ENCODE measurements at places on chromosomes 3 and 15.

- no peak for DNase-seq
Measured at GRCh38 chr3:51394541-51394940, 3.5 kb downstream of the RBM15B start.

- DNase-seq: no peak
Measured at GRCh38 chr15:90261811-90262210, 3.7 kb upstream of the NGRN start.

- DNase-seq: no peak
Measured at GRCh38 chr3:112967425-112967824, 7.5 kb downstream of the CD200R1 start.

GRCh38 chr3:49172551-49173041, 1.2 kb downstream of the KLHDC8B start:
- no peak for DNase-seq

- no peak for DNase-seq
Measured at GRCh38 chr15:65362491-65362890, 15.3 kb downstream of the IGDCC3 start.

DNA sequence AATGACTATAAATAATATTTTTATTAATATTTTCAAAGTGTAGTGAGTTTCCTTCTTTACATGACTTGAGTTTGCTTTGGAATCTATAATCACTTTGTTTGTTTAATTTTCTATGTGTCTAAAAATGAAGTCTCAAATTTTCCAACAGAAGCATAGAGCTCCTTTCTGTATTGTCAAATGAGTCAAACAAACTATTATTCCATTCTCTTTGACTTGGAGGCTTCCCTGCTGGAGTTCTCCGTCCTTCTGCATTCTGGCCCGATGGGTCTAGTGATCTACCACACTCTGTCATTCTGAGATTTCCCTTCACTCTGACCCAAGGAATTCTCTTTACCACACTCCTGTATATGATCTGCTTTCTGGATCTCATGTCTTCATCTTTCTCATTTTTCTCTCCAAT, 30.1 kb downstream of the POLR2M start:
- no peak for DNase-seq

DNA sequence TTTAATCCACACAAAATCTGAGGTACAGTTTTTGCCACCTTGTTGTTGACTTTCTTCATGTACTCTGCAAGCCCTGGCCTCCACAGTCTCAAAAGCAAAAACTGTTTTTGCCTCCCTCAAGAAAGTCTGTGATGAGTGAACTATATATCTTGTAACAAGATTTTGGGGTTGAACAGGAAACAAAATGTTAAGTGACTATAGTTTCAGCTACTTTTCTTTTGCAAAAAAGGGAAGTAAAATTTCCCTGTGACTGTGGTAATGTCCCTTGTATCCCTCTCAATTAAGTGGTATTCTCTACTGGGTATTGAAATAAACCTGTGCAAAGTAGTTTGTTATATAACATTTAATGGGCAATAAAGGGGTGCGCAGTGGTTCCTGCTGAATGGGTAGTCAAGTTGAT, 21.3 kb upstream of the SCAANT1 start:
- no peak for DNase-seq

DNA sequence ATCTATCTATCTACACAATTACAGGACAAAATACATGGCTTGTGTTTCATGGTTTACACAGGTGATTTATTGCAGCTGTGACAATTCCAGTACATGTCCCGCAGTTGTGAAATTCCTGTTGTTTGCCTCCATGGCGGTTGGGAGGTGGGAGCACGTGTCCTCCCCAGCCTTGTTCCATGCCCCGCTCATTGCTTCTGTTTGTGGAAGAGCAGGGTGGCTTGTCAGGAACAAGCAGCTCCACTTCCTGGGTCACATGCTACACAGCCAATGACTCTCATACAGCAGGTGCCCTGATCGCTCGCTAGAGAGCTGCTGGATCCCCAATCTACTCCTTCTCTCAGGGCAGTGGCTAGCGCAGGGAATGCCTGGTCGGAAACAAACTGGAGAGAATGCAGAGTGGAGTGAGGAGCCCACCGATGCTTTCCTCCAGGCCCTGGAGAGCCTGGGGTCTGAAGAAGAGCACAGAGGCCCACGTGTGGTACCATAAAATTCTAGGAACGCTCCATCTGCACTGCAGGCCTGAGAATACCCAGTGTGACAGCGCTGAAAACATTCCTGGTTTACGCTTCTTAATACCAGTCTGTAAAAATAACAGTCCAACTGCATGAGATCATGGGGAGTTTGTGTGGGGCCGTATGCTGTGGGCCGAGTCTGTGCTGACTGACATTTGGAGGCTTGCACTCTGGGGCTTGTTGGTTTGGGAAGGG, 270.6 kb upstream of the RGMA start:
- no peak for DNase-seq

- DNase-seq: no peak
Measured at GRCh38 chr15:42544853-42545629, 3.6 kb downstream of the LRRC57 start.

DNA sequence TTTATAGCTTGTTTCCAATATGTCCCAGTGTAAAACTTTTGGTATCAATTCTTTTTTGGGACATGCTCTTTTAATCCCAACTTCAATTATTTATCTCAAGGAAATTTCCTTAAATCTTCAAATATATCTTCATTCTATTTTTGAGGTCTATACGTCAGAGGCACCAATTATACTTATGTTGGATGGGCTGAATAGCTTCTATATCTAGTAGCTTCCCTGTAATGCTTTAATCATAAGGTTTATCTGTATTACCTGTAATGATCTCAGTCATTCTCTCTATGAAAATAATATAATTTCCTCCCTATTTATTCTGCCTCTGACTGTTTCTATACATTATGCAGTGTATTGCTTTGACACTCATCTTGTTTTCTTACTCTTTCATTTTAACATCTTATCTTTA, 29.9 kb upstream of the MCCC1 start:
- DNase-seq: no peak

- no peak for DNase-seq
Measured at GRCh38 chr15:37246065-37246464, 145.7 kb upstream of the MEIS2 start.

GRCh38 chr15:60251300-60252070, 146.3 kb downstream of the ANXA2 start:
- DNase-seq: no peak

- no peak for DNase-seq
Measured at GRCh38 chr15:60315878-60316277, 81.9 kb downstream of the ANXA2 start.

- no peak for DNase-seq
Measured at GRCh38 chr3:11545186-11545851, 98.4 kb downstream of the VGLL4 start.

GRCh38 chr3:171183042-171183441, 156.5 kb upstream of the SLC2A2 start:
- no peak for DNase-seq

DNA sequence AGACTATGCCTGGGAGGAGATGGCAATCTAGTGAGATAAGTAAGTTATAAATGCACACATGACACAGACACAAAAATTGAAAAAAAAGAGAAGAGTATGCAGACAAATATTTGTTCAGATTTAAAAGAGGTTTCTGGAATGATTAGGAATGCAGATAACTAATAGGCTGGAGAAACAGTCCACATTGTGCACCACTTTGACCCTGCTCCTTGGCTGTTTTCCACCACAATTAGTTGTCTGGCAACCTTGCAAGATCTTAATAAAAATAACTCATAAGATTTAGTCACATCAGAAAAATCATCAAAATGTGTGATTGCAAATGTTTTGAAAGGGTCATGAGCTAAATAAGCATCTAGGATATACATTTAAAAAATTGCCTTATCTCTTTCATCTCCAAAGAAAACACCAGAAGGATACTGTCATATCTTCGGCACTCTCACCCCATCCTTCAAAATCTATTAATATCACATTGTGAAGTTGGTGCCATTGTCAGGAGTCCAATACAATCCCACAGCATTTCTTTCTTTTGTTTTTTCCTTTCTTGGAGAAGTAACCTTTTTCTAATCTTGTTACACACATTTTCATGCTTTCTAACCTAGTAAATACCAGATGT, 153.7 kb upstream of the KCNMB2 start:
- no peak for DNase-seq

- DNase-seq: no peak
Measured at GRCh38 chr3:145197051-145197820, 963.7 kb downstream of the PLOD2 start.

- DNase-seq: no peak
Measured at GRCh38 chr3:99317201-99317600, 321.2 kb upstream of the COL8A1 start.

DNA sequence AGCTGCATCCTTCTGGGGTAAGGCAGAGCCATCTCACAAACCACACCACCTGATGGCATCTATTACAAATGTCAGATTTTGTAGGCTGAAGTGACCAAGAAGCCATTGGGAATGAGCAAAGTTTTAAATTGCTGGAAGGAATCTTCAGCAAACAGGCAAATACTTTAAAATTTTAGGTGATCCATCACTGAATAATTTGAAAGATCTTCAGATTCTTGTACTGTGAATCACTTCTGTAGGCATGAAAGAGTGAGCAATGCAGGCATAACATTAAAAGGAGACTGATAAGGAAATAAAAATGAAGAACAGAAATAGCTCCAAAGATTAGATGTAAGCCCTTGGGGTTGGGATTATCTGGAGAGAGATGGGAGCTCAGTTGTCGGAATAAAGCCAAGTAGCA, 36.0 kb upstream of the ALDH1L1 start:
- no peak for DNase-seq

- no peak for DNase-seq
Measured at GRCh38 chr3:187210545-187211327, 13.4 kb downstream of the RTP1 start.

All from neural crest cell (in vitro differentiated cells).